Glomerular endothelial cell (primary cell): ENCODE measurements at places on chromosomes 4 and X. TPM values are rescaled to one million over a fixed set of nuclear protein-coding genes. Genes with fewer than 3 reads are reported as not detected.

GRCh38 chrX:119468551-119469312 lies 488 bp downstream of the SLC25A5 start:
- DNase-seq, result no peak

GRCh38 chr4:5014007-5014682 lies 5.1 kb downstream of the CYTL1 start:
- no peak for DNase-seq

DNA sequence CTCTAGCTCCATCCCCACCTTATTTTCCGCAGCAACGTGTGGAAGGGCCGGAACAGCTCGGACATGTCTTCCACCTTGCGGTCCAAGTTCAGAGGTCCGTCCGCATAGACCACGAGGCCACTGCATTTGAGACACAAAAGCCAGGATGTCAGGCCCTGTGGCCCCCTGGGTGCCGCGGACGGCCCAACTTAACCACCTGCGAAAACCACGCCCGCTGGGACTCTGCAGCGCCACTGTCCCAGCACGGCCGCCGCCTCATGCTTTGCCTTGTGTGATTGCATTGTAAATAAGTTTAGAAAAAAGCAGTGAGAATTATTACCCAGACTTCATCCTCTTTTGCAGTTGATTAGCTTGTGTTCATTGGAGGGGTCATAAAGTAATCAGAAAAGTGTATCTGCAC lies 58.2 kb upstream of the MXD4 start:
- DNase-seq, result no peak

- DNase-seq, result no peak
Observed at GRCh38 chr4:10114607-10115006, 2.0 kb downstream of the WDR1 start.

GRCh38 chr4:185143601-185143969 lies 519 bp downstream of the SLC25A4 start:
- no peak for DNase-seq

DNA sequence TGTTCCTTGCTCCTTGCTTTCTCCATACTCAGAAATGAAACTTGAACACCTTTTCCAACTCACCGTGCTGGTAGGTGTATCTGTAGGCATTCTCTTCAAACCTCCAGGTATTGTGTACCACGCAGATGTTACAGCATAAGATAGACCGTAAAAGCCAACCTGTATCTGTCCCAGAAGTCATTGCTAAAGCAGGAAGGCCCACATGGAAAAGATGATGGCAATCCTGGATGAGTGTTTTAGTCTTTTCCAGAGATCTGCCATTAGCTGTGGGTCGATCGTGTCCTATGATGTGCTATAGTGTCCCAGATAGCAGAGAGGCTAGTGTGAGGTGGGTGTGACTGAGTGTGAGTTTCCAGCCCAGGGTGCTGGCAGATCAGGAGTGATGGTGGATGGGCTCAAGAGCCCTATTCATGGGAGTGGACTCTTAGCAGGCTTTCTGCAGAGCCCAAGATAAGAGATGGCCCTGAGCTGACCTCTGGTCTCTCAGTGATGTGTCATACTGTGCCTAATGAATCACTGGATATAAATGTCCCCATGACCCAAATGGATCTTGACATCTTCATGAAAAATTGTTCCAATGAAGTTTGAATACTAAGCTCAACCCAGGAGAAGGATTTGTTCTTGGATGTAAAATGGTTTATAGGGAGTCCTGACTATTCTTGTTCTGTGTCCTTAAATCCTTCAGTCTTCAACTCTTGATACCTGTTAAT lies 69.1 kb upstream of the WDR1 start:
- no peak for DNase-seq

GRCh38 chr4:153212736-153213135 lies 8.5 kb downstream of the TRIM2 start:
- no peak for DNase-seq

DNA sequence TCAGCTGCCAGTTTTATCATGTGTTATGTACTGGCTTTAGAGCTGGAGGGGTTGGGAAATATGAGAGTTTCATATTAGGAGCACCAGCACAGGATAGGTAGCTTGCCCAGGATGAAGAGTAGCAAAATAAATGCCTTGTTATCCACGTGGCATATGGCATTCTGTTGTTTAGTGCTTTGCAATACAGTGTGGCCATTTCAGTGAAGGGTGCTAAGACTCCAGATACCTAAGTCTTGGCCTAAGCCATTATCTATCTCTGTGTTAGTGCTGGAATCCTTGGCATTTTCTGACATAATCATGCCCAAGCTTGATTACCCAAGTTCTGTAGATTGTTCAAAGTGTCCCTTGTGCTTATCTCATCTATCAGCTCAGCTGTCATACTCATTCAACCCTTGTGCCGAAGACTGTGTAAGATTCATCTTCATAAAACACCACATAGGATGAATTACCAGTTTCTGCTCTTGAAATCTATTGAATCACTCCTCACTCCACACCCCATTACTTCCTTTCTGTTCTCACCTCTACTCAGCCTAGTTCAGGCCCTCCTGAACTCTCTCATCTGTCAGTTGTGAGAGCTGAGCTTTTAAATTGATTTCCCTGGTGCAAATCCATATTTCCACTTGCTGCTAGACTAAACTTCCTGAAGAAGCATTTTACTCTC lies 73.5 kb downstream of the CLCN5 start:
- no peak for DNase-seq

Gene KCNE5
- not detected in 2 replicates for total RNA-seq

Gene CFAP47
- 0.19 TPM in 1 of 2 replicates, not detected in the other for total RNA-seq

Gene GPR34
- not detected in 2 replicates for total RNA-seq

Gene TAF7L
- 0.35 and 1.7 TPM in 2 replicates for total RNA-seq
